ENCODE measurements at places on chromosomes 3 and 15.

DNA sequence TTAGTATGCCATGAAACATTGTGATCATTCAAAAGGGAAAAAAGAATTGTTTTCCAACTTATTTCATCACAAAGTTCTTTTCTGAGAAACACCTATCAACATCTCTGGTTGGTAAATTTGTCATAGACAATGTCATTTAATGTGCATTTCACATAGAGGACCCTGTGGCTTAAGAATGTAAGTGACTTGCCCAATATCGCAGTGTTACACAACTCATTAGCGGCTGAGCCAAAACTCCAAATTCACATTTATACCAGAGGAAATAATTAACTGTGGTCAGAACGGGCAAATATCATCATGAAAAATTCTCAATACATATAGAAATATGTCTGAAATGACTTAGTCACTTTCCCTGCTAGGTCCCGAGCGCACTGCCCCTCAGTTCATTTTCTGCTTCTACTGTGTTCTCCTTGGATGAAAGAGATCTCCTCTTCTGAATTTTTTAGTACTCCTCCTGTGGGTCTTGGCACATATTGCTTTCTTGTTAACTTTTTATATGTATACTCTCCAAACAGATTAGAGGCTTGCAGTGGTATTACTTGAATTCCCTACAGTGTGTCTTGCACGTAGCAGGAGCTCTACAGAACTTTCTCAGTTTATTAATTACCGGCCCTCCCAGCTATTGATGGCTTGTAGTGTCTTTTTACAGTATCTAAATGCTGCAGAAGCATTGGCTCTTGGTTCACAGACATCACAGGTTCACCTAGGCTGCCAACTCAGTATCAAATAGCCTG lies 33.1 kb downstream of the PTX3 start:
- no peak for DNase-seq

DNA sequence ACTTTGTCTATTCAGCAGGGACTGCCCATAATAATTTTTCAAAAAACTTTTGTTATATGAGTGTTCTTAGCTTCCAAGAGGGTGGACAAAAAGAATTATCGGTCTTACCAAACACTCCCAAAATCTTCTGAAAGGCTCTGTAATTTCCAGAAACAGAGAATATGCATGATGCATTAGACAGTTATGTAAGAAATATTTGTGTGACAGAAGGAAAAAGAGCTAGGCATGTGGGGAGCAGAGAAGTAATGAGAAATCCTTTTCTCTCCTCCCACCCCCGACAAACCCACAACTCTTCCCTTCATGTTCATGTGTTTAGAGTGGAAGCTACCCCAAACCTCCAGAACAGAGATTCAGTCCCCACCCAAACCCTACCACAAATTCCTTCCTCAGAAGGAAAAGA lies 86.8 kb downstream of the MYO5A start:
- DNase-seq: no peak

- DNase-seq: no peak
Observed at GRCh38 chr3:122967765-122968164, 59.8 kb downstream of the SEMA5B start.

- DNase-seq: no peak
Observed at GRCh38 chr15:100261302-100262240, 80.2 kb downstream of the ADAMTS17 start.

- no peak for DNase-seq
Observed at GRCh38 chr3:171673951-171674350, 136.3 kb downstream of the PLD1 start.

DNA sequence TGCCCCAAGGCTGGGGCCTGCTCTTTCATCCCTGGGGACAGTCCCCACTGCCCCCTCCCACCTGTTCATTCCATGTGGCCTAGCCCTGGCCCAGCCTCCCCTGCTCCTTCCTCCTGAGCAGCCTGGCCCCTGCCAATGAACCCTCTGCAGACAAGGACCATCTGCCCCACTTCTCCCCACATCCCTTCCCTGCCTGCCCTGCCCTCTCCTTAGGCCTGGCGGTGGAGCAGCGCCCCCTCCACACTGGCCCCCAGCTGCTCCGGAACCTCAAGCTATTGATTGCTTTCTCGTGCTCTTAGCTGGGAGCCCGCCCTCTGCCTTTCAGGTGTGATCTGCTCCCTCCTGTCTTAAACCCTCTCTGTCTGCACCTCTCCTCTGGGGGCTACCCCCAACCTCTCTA lies 8.0 kb downstream of the PLXNA1 start:
- no peak for DNase-seq

- DNase-seq: no peak
Observed at GRCh38 chr3:197151580-197151979, 122.0 kb upstream of the MELTF start.

GRCh38 chr3:156298014-156298413 lies 177.6 kb downstream of the KCNAB1 start:
- no peak for DNase-seq

DNA sequence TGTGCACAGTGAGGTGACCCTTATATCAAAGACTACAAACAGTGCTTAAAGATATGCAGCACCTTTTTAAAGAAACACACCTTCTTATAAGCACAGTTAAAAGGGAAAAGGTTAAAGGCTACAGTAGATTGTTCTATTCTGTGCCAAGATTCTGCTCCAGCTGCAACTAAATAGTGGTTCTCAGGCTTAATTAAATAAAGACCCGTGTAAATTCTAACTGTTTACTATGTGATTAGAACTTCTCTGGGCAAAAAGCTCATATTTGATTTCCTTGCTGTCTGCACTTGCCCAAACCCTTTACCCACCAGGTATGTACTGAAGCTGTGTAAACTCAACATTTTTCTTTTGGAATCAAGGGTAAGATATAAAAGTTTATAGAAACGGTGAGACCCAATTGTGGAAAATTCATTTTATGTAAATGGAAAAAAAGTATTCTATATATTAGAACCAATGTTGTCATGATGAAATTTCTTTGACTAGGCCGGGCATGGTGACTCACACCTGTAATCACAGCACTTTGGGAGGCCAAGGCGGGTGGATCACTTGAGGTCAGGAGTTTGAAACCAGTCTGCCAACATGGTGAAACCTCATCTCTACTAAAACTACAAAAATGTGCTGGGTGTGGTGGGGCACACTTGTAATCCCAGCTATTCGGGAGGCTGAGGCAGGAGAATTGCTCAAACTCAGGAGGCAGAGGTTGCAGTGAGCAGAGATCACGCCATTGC lies 230.6 kb downstream of the MECOM start:
- no peak for DNase-seq

GRCh38 chr3:34106879-34107278 lies 308.4 kb downstream of the PDCD6IP start:
- DNase-seq: no peak

GRCh38 chr3:139128803-139129202 lies 84.1 kb upstream of the PRR23C start:
- DNase-seq: no peak

DNA sequence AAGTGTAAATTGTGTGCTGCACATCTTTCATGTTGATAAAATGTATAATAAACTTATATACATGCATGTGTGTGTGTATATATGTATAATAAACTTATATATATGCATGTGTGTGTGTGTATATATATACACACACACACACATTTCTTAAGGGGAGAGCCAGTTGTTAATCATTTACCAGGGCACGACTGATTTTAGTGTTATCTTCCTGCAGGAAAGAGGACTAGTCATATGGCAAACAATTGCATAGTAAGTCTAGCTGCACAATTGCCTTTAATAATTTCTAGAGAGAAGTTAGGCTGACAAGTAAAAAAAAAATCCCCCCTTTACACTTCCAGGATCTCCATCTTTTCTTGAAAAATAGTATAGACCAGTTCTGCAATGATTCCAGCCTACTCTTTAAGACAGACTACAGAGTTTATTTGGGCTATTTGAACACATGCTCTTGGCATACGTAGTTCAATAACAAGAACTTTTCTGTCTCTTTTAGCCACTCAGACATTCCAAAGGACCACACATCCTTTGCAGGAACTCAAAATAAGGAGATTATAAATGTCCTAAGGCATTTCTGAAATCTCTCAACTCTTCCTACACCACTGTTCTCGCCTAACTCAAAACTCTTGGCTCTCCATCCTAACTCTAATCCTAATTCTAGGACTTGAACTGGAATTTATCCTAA lies 163.6 kb upstream of the SETMAR start:
- DNase-seq: no peak

- no peak for DNase-seq
Observed at GRCh38 chr3:147758771-147759170, 349.6 kb downstream of the ZIC1 start.

DNA sequence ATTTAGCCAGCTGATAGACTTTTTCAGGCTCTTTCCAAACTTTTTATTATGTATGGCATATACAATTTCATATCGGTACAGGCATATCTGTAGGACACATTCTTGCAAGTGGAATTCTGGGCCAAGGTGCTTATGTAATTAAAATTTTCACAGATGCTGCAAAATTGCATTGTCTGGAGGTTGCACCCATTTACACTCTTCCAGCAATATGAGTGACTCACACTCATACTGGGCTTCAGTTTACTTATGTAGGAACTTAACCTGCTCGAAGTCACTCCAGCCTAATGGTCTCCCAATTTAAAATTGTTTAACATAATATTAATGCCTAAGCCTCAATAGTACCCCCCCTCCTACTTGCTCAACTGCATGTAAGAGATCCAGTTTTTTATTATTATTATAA lies 11.2 kb upstream of the SEC62 start:
- no peak for DNase-seq

GRCh38 chr3:32224016-32224516 lies 14.4 kb upstream of the CMTM8 start:
- no peak for DNase-seq

Data from left hindlimb (tissue), 1 donor.